ENCODE measurements at places on chromosomes 13 and 19.

- peak; percentile 80 for DNase-seq
Observed at GRCh38 chr19:4606921-4607678, 32.2 kb upstream of the TNFAIP8L1 start.

- no peak for DNase-seq
Observed at GRCh38 chr19:35671818-35672217, 5.5 kb downstream of the UPK1A start.

- no peak for DNase-seq
Observed at GRCh38 chr13:102395174-102395573, 6.7 kb downstream of the FGF14 start.

DNA sequence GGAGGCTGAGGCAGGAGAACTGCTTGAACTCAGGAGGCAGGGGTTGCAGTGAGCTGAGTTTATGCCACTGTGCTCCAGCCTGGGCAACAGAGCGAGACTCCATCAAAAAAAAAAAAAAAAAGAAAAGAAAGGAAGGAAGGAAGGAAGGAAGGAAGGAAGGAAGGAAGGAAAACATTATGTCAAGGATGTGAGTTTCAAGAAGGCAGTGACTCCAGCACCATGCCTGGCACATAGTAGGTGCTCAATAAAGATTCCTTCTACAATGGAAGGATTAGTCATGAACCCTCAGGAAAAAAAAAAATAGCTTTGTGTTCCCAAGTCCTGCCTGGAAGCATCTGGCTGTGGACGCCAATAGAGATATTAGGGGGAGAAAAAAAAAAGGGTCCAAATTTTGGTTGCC, 10.1 kb upstream of the ZNRF4 start:
- DNase-seq: no peak

DNA sequence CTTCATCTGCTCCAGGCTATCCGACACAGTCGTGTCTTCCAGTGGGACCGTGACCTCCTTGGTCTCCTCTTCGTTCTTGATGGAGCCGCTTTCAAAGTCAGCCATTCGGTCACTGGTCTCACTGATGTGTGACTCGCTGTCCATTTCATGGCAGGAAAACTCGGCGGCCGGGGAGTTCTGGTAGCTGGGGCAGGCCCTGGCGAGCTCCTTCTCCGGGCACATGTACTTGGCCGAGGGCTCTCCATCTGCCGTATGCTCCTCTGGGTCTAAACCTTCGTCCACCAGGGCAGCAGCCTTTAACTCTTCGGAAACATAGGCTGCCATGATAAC, 69.8 kb downstream of the TSHZ3 start:
- no peak for DNase-seq

DNA sequence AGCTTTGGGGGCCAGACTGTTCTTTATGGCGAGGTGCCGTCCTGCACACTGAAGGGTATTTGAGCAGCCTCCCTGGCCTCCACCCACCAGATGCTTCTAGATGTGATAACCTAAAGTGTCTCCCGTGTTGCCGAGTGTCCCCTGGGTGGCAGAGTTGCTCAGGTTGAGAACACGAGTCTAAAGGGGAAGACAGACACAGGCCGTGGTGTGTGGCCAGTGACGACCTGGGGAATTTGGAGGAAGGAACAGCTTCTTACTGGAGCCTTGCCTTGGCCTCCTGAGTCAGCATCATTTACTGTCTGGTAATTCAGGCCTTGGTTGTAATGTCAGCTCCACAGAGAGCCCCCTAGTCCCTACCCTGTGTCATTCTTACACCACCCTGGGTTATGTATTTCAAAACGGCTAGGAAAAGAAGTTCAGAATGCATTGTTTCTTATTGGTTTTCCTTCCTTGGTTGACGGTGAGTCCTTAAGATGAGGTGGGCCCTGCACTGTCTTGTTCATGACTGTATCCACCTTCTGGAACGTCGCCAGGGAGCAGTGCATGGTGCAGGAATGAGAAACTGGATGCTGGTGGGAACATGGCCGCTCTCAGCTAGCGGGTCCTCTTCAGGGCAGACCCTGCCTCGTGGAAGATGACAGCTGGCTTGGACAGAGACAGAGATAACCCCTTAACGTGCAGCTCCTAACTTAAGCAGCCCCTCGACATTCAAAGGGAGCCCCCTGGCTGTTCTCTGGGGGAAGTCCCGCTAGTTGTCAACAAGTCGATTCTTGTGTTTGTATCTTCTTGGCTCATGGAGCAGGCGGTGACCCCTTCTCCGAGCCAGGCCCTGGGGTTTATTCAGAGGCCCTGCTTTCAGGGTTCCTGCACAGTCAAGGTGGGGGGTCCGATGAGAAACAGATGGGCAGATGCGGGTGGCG, 7.2 kb downstream of the SIN3B start:
- no peak for DNase-seq

All from DMS79 treated with DMSO at 0.1 percent for 48 hours (cell line).